ENCODE measurements at places on chromosomes 5 and 9.

DNA sequence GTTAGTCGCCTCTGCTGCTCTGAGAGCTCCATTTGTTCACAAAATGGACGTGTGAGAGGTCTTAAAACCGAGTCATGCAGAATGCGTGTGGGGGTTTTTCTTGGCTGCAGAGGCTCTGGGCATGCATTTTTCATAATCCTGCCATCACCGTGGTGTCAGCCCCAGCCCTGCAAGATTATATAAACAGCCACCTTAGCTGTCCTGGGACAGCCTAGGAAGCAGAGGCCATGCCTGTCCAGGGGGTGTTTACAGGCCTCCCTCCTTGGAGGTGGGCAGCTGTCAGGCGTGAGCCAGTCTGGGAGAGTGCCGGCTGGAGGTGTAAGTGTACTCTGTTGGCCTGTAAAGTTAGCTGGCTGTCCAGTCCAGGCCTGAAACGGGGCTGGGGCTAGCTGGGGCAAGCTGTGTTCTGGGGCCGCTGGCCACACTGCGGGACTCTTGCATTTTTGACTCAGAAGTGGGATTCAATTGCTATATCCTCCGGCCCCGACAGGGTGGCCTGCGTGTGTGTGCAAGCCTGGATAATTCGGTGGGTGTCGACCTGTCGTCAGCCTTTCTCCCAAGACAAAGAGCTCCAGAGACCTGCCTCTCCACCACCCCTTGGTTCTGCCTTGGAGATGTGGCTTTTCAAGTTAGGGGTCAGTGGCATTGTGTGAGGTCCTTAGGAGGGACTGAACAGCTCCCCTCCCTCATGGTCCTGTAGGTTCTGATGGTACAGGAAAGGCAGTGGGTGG lies 2.4 kb downstream of the WNK2 start:
- DNase-seq: no peak

DNA sequence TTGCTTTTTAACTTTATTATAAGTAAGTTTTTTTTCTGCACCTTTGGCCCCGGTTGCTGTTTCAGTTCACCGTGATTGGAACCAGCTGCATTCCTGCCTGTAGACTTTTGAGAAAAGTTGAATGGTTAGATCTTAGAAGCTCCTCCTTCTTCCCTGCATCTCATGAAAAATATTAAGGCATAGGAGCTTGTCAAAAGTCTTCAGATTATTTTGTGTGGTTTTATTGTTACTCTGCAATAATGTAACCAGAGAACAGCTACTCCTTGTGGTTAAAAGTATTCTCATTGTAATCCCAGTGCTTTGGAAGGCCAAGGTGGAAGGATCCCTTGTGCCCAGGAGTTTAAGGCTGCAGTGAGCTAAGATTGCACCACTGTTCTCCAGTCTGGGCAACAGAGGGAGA lies 3.3 kb upstream of the SLC2A8 start:
- DNase-seq: no peak

- DNase-seq: no peak
Measured at GRCh38 chr5:165139721-165140120, 1634.3 kb downstream of the MAT2B start.

DNA sequence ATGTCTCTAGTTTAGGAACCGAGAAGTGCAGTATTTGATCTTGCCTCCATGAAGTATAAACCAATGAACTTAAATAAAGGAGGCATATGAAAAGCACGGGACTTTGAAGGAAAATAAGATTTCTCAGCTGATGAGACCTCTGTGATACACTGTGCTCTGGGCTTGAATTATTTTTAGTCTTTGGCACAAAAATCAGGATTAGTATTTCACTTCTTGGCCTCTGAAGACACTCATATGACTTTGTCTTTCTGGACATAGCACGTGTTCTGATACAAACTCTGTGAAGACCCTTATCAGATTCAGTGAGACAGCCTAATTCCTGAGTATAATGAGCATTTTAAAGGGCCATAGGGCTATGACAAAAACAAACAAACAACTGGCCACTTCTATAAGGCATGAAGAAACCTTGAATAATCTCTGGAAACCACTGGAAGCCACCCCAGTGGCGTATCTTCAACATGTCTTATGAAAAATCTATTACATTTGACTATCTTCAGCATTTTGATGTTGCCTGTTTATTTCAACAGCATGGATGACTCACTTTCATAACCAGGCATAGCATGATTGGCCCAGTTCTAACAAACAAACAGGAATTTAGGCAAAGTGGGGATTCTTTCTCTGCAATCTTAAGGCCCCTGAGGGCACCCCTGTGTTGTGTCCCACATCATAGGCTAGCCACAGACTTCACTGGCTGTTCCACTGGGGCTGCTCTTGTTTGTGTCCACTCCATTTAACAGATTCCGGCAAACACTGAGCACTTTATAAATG lies 90.3 kb upstream of the ZNF462 start:
- DNase-seq: no peak

DNA sequence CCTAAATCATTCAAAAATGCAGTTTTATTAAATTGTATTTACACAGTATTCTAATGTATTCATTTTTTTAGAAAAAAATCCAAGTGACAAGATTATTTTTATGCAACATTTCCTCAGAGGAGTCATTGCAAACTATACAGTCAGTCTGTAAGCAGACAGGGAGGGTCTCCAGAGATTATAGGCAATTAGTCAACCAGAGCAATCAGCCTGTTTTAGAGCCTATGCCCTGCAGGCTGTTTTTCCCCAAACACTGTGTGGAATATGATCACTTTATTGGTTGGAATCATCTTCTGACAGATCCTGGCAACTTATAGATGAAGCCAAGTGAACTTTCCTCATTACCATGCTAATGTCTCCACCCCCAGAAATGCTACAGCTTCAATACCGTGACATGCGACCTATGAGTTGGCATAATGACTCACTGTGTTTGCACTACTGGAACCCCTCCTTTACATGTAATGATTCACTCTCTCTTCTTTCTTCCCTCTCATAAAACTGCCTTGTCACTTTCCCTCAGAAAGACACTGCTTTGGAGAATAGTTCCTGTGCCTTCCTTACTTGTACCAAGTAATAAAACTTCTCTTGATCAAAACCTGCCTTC lies 577.7 kb upstream of the FTMT start:
- DNase-seq: no peak

- DNase-seq: no peak
Measured at GRCh38 chr9:94174164-94174563, 84.9 kb upstream of the ZNF169 start.

- DNase-seq: peak; percentile 60
Measured at GRCh38 chr5:136080483-136081216, 51.9 kb downstream of the TGFBI start.

GRCh38 chr5:82493221-82493620 lies 215.1 kb upstream of the RPS23 start:
- DNase-seq: no peak

DNA sequence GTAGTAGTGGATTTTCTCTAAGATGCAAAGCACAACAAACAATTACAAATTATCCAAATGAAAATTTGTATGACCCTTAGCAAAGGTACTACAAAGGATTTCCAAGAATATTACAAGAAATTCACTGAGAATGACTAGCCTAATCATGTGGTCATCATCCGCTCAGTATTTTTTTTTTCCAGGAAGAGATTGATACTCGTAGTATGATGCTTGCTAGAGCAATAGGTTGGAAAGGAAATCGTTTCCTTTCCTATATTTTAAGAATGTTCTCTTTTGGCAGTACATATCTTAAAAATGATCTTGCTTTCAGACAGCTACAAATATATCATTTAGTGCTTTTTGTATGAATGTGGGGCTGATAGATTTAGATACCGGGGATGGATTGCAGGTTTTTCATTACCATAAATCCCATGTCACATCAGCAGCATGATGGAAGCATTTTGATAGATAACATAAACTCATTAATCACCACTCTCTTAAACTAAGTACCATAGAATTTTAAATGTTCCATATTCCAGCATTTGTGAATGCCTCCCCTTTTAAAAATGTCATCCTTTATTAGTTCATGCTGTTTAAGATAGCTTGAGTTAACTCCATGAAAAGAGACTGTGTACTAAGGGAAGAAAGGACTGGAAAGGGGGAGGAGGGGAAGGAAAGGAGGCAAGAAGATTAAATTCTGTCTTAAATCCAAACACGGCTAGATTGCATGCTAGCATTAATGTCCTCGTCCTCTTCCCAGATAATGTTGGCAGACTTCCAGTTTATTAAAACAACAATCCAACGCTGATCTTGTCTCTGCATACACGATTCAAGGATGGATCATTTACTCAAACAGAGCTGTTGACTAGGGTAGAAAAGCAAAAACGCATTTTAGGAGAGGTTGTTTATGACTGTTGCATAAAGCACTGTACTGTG lies 311.7 kb upstream of the ZNF608 start:
- DNase-seq: no peak

GRCh38 chr9:137487454-137488326 lies 28.6 kb upstream of the NSMF start:
- no peak for DNase-seq

- no peak for DNase-seq
Measured at GRCh38 chr9:101381833-101382342, 2.9 kb downstream of the BAAT start.

GRCh38 chr9:3740690-3741419 lies 215.1 kb upstream of the RFX3 start:
- no peak for DNase-seq

DNA sequence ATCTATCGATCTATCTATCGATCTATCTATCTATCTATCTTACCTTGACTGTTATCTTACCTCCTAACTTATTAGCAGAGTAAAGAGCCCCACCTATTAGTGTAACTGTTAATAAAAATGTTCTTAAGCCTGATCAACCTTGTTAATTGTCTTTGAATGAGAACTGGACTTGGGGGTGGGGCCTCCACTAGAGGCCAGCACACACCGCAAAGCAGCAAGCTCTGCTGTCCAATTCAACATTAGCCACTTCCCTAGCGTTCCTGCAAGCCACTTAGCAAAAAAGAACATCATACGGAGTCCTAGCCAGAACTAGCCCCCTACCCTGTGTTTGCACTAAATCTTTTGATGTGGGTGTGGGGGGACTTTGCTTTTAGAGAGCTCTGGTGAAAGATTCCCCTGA lies 515.8 kb downstream of the KDM4C start:
- DNase-seq: no peak

DNA sequence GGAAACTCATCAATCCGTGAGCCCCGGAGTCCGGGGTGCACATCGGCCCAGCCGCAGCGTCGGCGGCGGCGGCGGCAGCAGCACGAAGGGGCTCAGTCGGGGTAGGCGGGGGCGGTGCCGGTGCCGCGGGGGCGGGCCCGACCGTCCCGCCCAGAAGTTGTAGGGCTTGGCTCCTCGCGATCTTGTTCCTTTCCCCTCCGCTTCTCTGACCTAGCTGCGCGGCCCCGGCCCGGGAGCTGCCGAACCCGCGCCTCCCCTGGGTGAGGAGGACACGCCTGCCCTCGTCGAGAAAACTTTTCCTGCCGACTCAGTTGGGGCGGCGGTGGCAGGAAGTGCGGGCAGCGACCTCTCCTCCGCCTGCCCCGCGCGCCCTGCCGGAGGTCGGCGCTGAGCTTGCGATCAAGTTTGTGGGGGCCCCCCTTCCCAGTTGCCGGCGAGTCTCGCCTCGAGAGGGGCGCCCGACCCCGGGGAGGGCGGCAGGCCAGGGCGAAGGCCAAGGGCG lies at the start of gene MAN2A1:
Gene MAN2A1, plus strand, starts transcription at position 188 of the 502 bp plus-strand sequence. CDS start 491 bp downstream, outside the sequence.
- peak; percentile 83 for DNase-seq

- DNase-seq: no peak
Measured at GRCh38 chr5:34412736-34413135, 243.4 kb upstream of the RAI14 start.

DNA sequence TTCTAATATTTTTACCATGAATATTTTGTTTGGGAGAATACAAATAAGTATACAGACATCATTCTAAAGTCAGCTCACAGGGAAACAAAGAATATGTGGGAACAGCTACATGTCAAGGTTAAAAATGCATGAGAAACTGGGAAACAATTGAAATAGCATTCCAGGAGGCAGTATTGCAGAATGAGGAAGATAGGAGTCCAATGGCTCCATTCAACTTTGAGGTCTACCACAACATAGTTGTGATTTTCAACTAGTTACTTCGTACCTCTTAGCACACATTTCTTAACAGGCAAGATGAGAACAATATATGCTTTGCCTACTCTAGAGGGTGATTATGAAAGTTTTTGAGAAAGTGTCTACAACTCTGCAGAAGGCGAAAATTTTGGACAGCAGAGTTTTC lies 35.2 kb upstream of the CAST start:
- DNase-seq: no peak

GRCh38 chr9:23820451-23821374 lies 5.3 kb downstream of the ELAVL2 start:
- no peak for DNase-seq

DNA sequence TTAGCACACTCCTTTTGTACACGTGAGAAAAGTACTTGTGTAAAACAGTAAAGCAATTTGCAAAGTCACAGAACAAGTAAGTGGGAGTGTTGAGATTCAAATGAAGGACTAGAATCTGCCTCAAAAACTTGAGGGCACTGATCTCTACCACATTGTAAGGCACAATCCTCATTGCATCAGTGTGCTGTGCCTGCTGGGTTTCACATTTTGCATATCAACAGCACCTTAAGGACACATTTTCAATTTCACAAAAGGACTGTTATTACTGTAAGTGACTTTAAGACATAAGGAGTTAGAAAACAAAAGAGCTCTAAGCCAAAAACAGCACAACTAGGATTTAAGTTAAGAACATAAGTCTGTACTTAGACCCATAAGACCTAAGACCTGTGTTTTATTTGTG lies 44.7 kb upstream of the HK3 start:
- DNase-seq: no peak

DNA sequence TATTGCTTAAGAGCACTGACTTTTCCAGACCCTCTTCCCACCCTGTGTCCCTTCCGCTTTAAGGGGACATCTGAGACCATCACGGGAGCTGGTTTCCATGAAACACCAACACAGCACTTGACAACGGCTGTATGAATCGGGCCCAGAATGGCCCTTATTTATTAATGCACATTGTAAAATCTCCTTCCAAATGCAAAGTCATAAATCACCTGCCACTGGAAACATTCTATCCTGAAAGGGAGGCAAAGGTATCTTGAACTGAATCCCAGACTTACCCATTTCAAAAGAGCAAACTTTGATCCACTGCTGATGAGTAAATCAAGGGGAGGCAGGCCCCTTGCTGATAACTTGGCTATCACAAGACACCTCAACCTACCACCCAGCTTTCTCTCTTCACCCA lies 37.4 kb downstream of the SHB start:
- DNase-seq: no peak

DNA sequence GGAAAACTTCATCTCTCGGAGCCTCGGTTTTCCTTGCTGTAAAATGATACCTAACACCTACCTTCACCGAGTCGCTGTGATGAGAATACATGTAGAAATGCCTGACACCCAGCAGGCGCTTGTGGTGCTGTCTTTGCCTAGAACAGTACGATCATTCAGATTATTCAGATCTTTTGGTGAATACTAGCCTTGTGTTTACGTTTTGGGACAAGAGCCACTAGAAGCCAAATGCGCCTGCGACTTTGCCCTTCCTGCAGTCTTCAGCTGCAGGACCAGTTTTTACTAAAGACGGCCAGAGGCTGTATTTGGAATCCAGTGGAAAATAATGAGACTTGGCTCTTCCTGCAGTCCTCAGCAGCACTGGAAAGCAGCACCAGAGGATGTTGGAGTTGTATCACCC lies 189.6 kb downstream of the TRIO start:
- DNase-seq: no peak
